Nucleus accumbens (tissue), 56 donors: ENCODE measurements at places on chromosomes 2 and 18.

GRCh38 chr18:3869848-3870247, 419.9 kb downstream of the TGIF1 start:
- no peak for DNase-seq

DNA sequence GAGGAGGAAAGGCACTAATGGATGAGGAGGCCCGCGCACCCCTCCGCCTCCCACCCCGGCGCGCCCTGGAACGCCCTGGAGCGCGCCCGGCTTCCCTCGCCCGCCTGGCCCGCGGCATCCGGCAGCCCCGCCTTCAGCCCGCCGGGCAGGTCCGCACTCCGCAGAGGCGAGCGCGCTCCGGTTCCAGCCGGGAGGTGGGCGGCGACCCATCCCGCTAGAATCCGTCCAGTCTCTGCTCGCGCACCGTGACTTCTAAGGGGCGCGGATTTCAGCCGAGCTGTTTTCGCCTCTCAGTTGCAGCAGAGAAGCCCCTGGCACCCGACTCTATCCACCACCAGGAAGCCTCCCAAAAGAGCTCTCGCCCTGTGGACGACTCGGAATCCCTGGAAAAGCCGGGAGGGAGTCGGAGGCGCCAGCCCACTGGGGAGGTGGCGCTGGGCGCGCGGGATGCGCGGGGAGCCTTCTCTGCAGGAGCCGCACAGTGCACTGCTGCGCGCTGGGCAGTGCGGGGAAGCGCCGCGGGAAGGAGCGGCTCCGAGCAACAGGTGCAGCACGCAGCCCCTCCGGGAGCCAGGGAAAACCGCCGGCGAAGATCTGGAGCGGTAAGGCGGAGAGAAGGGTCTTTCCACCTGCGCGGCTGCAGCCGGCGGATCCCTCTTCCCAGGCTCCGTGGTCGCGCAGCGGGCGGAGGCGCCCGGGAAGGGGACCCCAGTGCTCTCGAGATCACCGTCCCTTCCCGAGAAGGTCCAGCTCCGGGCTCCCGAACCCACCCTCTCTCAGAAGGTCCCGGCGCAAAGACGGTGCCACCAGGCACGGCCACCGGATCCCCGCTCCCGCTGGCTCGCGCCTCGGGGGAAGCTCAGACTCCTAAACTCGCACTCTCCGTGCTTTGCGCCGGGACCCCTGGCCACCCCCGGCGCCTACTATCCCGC, at the start of gene GALR1:
Gene GALR1 (plus strand): TSS at position 280 of the 932 bp plus-strand sequence. CDS start 701 bp downstream, outside the sequence.
- DNase-seq: no peak

DNA sequence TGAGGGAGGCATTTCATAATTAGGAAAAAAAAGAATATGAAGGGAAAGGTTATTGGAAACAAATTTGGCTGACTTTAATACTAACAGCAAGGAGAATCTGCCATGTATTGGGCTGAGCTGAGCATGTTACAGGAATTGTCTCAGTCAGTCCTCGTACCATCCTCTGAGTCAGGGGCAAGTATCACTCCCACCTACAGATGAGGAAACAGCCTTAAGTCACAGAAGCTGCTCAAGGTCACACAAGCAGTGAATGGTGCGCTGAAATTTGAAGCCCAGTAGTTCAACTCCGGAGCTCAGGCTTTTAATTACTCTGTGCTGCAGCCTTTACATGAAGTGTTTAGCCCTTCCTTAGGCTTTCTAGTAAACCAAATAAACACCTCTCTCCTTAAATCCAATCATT, 17.3 kb downstream of the PROKR1 start:
- DNase-seq: no peak

DNA sequence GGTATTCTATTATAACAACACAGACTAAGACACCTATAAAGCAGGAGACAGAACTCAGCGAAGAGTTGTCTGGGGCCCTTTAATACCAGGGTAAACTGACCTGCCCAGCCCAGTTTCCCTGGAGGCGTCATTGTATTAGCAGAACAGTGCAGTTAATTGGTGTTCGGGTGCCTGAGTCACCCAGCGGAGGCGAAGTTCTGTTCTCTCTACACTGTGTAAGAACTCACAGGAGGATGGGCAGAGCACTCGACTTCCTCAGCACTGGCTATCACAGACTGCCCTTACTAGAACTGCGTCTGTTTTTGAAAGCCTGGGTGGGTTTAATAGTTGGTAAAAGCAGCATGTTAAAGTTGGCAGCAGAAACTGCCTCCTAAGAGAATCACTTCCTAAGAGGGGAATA, 106.5 kb upstream of the ATP8B1 start:
- no peak for DNase-seq

GRCh38 chr18:37662099-37662498, 96.5 kb upstream of the CELF4 start:
- no peak for DNase-seq

DNA sequence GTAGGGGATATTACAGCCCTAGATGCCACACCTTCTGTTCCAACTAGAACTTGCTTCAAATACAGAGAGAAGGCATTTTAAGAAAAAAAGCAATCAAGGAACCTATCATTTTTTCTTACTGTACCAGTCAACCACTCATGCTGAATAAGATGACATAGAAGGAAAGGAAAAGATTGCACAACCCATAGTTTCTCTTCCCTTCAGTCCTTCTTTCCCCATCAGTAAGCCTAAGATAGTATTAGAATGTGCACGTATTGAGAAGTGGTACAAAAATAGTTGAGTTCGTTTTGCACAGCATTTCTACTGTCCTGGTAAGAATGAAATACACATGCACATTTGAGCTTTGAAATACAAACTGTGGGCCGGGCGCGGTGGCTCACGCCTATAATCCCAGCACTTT, 27.0 kb upstream of the HK2 start:
- no peak for DNase-seq

DNA sequence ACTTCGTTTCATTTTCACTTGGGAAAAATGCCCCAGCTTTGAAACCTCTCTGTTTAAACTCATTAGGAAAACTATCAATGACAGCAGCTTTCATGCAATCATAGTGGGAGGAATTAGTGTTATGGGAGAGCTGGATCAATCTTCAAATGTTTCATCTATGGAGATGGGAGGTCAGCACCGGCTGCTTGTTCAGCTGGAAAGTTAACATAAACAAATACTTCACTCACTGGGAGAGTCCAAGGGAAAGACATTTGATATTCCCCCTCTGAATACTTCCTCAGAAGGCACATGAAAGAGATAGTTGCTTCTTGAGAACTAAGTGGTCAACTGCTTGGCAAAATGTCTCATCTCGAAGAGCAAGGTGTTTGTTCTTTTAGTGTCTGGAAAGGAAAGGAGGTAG, 7.3 kb downstream of the LYPD1 start:
- DNase-seq: no peak

- no peak for DNase-seq
Observed at GRCh38 chr2:200180943-200181342, 125.5 kb upstream of the SPATS2L start.

GRCh38 chr18:69730664-69731063, 217.0 kb downstream of the CD226 start:
- DNase-seq: no peak

GRCh38 chr2:206418968-206419367, 24.4 kb upstream of the ADAM23 start:
- DNase-seq: no peak

GRCh38 chr2:191626497-191627151, 51.3 kb upstream of the NABP1 start:
- DNase-seq: no peak

GRCh38 chr18:35511428-35511827, 13.7 kb upstream of the INO80C start:
- DNase-seq: no peak

DNA sequence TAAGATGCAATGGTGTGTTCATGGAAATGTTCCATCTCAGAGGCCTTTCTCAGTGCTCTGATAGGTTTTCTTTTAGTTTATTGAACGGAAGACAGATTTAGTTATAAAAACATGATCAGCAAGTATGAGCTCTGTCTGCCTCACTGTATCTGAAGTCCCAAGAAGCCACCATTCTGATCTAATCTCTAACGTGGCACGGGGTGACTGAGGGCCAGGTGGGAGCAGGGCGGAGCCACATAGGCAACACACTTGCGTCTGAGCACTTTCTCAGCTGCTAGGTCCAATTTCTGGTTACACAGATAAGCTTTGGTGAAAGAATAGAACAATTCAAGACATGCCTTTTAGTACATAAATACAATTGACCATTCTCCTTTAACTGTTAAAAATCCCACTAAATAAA, 60.4 kb downstream of the SNTG2 start:
- DNase-seq: no peak

DNA sequence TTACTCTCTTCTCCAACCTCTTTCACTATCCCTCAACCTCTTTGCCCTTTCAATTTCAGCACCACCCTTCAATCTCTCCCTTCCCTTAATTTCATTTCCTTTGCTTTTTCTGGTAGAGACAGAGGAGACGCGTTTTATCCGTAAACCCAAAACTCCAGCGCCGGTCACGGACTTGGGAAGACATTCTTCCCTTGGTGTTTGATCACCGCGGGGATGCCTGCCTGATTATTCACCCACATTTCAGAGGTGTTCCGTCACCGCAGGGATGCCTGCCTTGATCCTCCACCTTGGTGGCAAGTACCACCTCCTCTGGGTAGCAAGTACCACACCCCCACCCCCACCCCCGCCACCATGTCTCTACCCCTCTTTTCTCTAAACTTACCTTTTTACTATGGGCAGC, 669.4 kb upstream of the PKDCC start:
- DNase-seq: no peak

GRCh38 chr2:220269367-220269766, 641.9 kb downstream of the SLC4A3 start:
- no peak for DNase-seq

DNA sequence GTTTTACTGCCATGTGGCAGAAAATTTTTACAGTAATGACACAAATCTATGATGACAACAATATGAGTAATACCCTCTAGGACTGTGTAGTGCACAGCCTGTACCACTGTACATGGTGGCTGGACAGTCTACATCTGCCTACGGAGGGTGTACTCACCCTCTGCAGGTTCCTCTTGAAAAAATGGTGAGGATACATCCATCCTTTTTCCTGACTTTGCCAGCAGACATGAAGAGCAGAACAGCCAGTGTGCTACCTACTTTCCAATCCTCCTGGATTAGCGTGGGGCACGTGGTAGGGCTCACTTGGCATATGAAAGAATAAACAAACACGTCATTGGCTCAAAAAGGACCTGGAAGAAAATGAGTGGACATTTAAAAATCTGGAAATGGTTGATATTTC, 62.6 kb downstream of the TRPM8 start:
- no peak for DNase-seq

GRCh38 chr2:64548761-64549160, 24.6 kb downstream of the AFTPH start:
- no peak for DNase-seq

DNA sequence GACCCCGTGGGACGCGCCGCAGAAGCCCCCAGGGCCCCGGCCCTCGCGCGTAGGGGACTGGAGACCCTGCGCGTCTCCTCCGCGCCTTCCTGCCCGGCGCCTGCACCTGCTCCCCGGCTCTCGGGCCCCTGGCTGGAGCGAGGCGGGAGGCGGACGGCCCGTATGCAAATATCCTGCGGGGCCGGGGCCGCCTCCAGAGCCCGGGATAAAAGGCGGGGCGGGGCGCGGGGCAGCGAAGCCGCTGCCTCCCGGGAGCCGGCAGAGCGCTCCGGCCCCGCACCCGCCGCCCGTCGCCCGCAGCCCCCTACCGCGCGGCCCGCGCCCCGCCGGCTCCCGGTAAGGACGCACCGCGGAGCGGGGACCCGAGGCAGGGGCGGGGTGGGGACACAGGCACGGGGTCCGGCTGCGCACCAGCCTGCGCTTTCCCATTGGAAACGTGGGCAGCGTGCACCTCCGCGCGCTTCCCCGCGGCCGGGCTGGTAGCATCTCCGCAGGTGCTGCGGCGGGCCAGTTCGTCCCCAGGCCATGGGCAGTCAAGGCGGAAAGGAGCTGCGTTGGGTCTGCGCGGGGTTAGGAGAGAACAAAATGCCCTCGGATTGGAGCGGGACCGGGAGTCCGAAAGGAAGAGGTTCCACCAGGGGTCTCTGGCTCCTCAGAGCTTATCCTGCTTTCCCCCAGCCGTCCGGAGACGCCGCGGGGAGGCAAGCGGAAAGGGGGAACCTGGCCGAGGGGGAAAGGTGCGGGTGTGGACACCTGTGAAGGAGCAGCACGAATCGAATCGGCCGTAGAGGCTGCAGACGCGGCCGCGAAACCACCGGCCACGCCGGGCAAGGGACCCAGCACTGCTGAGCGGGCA, at the start of gene ATP6V1C2:
Gene ATP6V1C2 (plus strand): TSS at position 235 of the 856 bp plus-strand sequence. CDS start 1,220 bp downstream, outside the sequence.
- DNase-seq: no peak

GRCh38 chr18:9177031-9177430, 40.5 kb downstream of the ANKRD12 start:
- DNase-seq: no peak

GRCh38 chr2:222707689-222708273, 36.3 kb downstream of the MOGAT1 start:
- no peak for DNase-seq

DNA sequence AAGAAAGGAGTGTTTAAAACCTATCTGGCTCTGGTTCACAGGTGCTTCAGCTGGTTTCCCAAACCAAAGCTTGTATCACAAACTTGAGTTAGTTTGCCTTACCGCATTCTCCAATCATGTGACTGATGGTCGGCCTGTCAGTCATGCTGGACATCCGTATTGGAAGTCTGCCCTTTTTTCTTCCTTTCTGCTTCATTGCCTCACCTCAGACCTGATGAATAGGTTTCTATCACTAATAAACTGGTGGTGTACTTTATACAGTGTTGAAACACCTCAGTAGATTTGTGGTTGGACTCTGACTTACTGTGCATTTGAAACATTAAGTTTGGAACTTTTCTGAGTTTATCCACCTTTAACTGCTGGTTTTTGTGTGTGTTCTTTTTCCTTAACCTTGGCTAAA, 84.1 kb downstream of the R3HDM1 start:
- no peak for DNase-seq

GRCh38 chr2:189660803-189661147, 484 bp upstream of the ASNSD1 start:
- no peak for DNase-seq

- DNase-seq: no peak
Observed at GRCh38 chr18:48816554-48816953, 134.2 kb downstream of the SMAD7 start.

GRCh38 chr18:48569139-48569914, 30.5 kb downstream of the CTIF start:
- no peak for DNase-seq

DNA sequence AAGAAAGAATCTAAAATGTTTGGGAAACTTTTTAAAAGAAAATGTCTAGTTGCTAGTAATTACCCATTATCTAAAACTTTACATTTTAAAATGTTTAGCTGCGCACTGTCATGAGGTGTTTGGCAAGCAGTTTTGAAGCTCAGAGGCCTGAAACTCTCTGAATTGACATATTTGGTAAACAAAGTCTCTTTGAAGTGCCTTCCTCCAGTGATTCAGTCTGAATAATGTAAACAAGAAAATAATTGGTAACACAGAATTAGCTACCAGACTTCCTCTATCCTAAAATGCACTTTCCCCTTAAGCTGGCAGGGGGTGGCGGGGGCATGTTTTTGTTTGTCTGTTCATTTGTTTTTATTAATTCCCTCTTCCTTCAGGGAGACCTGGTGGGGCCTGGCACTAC, 61.4 kb downstream of the WDR75 start:
- no peak for DNase-seq

DNA sequence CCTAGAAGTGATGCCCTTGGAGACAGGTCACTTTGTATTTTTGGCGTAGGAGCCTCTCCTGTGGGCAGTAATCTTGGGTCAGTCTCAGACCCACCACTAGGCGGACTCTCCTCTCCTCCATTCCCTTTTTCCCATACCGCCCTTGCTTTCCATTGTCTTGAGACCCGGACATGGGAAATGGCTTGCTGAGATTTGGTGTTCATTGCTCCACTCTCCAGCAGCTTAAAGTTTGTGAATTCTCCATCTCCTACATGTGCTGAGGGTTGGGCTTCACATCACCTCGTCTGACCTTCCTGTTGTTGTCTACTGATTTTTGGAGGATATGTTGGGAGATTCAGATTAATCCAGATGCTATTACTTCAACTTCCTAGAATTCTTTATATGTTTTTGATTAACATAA, 159.2 kb upstream of the RAB12 start:
- no peak for DNase-seq
